ENCODE measurements at places on chromosomes 1 and 21.
A peak's percentile ranks its signal among the peaks of the same experiment; 100 is the strongest.

- H3K4me1 ChIP-seq: no peaks in the 10 kb centered on the region
- H3K4me3 ChIP-seq: no peak overlapping the region
- H3K36me3 ChIP-seq: no peaks in the 10 kb centered on the region
- H3K27me3 ChIP-seq: no peaks in the 10 kb centered on the region
- no peak overlapping the region for H3K27ac ChIP-seq
- DNase-seq: no peak
Measured at GRCh38 chr1:201230676-201231075, 40.1 kb downstream of the IGFN1 start.

DNA sequence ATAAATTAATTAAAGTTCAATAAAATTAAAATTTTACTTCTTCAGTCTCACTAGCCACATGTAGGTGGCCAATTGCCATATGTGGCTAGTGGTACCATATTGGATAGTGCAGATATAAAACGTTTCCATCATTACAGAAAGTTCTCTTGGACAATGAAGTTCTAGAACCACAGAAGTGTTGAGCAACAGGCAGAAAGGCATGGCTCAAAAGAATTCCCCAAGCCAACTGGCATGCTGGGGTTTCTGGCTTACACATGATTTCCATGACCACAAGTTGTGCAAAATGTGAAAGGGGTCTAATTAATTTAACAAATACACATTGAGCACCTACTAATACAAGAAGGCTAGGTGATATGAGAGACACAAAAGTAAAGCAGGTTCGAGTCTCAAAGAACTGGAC, 72.2 kb upstream of the CDC42BPA start:
- no peak for DNase-seq
- H3K27me3 ChIP-seq: no peaks in the 10 kb centered on the region
- no peaks in the 10 kb centered on the region for H3K4me1 ChIP-seq
- no peak overlapping the region for H3K27ac ChIP-seq
- H3K36me3 ChIP-seq: no peaks in the 10 kb centered on the region
- no peak overlapping the region for H3K4me3 ChIP-seq

- H3K27ac ChIP-seq: no peak overlapping the region
- peaks cover 12% of the 10 kb centered on the region for H3K4me1 ChIP-seq
- no peak overlapping the region for H3K4me3 ChIP-seq
- no peaks in the 10 kb centered on the region for H3K27me3 ChIP-seq
- DNase-seq: no peak
- H3K36me3 ChIP-seq: no peaks in the 10 kb centered on the region
Measured at GRCh38 chr21:42970946-42971653, 3.3 kb upstream of the PKNOX1 start.

DNA sequence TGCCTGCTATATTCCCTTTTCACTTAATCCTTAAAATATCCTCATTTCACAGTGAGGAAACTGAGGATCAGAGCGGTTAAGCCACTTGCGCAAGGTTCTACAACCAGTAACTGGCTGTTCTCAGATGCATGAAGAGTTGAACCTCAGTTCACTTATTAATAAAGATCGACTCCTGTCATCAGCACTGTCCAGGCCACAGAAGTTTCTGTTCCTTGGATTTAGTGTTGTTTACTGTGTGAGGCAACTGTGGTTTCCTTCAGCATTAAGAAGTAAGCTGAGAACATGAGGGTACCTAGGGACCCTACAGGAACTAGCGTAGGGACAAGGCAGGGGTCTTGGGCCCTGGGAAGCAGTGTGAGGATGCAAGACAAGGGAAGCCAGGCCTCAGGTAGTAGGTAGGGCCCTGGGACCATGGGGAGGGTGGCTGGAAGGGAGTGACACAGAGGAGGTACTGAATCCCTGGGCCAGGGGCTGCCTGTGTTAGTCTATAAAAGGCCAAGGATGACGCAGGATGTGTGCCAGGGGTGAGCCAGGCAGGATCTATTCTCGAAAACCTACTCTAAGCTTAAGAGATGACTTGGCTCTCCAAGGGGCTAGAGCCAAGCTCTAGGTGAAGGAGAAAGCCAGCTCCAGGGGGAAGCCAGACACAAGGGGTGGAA, 181.2 kb upstream of the CSF3R start:
- no peak for DNase-seq
- H3K4me1 ChIP-seq: no peaks in the 10 kb centered on the region
- no peak overlapping the region for H3K27ac ChIP-seq
- no peaks in the 10 kb centered on the region for H3K36me3 ChIP-seq
- H3K4me3 ChIP-seq: no peak overlapping the region

GRCh38 chr1:161367684-161368400, at the start of gene CFAP126:
Gene CFAP126 (minus strand): TSS chr1:161367876. CDS start chr1:161367868, 8 bp downstream.
- no peaks in the 10 kb centered on the region for H3K4me1 ChIP-seq
- peaks cover 2% of the 10 kb centered on the region for H3K36me3 ChIP-seq
- no peaks in the 10 kb centered on the region for H3K27me3 ChIP-seq
- DNase-seq: no peak
- no peak within 1 kb of the TSS for H3K27ac ChIP-seq

GRCh38 chr1:22259551-22260282, 116.8 kb upstream of the WNT4 start:
- no peaks in the 10 kb centered on the region for H3K27me3 ChIP-seq
- DNase-seq: no peak
- peaks cover 11% of the 10 kb centered on the region for H3K4me1 ChIP-seq
- no peak overlapping the region for H3K4me3 ChIP-seq

DNA sequence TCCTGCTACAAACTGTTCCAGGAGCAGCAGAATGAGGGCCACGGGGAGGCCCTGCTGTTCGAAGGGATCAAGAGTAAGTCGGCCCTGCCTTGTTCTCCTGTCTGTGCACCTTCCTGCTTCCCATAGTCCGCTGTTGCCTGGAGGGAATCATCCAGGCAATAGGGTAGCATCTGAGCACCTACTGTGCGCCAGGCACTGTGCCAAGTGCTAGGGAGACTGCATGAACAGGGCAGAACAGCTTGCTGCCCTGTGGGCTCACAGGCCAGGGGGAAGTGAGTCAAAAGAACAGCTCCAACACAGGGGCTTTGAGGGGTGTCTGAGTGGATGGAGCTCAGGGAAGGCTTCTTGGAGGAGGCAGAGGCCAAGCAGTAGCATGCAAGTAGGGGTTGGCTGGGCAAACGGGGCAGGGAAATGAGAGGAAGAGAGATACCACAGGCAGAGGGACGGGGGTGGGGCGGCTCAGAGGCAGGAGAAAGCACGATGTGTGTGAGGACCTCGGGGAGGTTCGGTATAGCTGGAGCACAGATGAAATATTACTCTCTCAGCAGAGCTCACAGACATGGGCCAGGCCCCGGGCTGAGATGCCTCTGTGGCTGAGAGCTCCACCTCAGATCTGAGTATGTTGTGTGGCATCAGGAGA, 15.5 kb upstream of the PADI6 start:
- no peak for DNase-seq
- H3K27me3 ChIP-seq: no peaks in the 10 kb centered on the region
- no peaks in the 10 kb centered on the region for H3K36me3 ChIP-seq
- H3K27ac ChIP-seq: no peak overlapping the region
- H3K4me1 ChIP-seq: no peaks in the 10 kb centered on the region
- no peak overlapping the region for H3K4me3 ChIP-seq

DNA sequence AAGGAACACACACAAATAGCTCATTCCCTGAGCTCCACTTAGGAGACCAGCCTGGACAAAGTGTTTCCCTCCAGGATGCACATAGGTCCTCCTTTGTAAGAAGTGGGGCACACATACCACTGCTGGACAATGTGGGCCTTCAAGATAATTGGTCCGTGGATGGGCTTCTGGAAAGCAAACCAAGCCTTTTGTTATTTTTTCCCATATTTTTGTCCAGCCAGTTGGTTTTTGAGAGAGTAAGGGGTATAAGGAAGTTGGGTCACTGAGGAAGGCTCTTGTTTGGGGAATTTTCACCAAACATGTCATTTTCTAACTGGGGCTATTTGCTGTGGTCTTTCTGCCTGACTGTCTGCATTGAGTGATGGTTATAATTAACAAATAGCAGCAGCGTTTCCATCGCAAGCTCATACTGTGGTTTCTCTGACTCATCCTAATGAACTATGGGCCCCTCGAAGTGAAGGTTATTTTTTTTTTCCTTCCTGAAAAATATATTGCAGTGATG, 306.3 kb upstream of the DUSP10 start:
- no peaks in the 10 kb centered on the region for H3K4me1 ChIP-seq
- no peaks in the 10 kb centered on the region for H3K27me3 ChIP-seq
- no peak for DNase-seq
- H3K27ac ChIP-seq: no peak overlapping the region
- H3K36me3 ChIP-seq: no peaks in the 10 kb centered on the region

- peak overlapping the region; percentile 51 for H3K27ac ChIP-seq
- no peaks in the 10 kb centered on the region for H3K36me3 ChIP-seq
- H3K4me1 ChIP-seq: peaks cover 11% of the 10 kb centered on the region
Measured at GRCh38 chr21:45073301-45074047, 906 bp upstream of the ADARB1 start.

- DNase-seq: no peak
- H3K4me1 ChIP-seq: no peaks in the 10 kb centered on the region
- H3K27me3 ChIP-seq: no peaks in the 10 kb centered on the region
- H3K27ac ChIP-seq: no peak overlapping the region
- H3K4me3 ChIP-seq: no peak overlapping the region
Measured at GRCh38 chr1:162970021-162970420, 99.1 kb upstream of the RGS4 start.

GRCh38 chr1:30606166-30606565, 117.2 kb downstream of the MATN1 start:
- no peaks in the 10 kb centered on the region for H3K4me1 ChIP-seq
- no peak overlapping the region for H3K4me3 ChIP-seq
- H3K27ac ChIP-seq: no peak overlapping the region
- H3K27me3 ChIP-seq: peaks cover 2% of the 10 kb centered on the region
- H3K36me3 ChIP-seq: no peaks in the 10 kb centered on the region

DNA sequence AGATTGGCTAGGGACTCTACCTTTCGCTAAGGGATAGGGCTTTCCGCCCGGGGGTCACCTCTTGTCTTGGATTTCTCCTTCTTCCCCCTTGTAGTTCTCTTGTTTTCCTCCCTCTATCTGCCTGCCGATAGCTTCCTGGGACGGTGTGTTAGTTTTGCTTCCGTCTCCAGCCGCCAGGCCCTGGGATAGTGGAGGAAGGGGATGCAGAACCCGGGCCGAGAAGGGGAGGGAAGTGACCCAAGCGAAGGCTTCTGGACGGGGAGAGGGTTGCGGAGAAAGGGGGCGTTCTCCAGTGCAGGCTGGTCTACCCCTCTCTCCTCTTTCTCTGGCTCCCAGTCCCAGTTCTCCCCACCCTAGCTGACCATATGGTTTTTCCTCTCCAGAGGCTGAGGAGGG, 871 bp downstream of the TUFT1 start:
- H3K4me3 ChIP-seq: peak overlapping the region; percentile 85
- no peaks in the 10 kb centered on the region for H3K36me3 ChIP-seq
- H3K4me1 ChIP-seq: peaks cover 35% of the 10 kb centered on the region
- DNase-seq: no peak
- no peaks in the 10 kb centered on the region for H3K27me3 ChIP-seq

DNA sequence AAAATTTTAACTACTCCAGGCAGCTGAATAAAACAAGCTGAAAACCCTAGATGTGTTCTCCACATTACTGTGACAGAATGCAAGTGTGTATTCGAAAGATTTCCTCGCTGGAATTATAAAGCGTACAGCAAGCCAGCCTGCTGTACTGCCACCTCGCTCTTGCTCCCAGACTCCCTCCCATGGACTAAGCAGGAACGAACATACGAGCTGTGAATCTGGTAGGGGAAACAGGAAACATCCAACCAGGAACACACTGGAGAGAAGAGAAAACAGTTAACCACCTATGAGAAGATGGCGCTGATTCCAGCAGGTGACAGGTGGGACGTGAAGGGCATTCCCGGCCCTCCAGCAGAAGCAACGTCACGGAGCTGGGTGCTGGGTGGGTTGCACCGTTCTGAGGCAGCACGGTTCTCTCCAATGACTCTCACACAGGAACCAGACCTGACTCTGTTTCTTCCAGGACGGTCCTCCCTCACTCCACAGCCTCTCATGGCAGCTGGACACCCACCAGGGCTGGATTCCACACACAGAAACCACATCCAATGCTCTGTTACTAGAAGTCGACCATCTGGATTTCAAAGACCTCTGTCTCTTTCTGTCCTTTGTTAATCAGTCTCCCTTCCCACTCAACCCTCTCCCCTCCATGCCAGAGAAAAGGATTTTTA, 219.2 kb downstream of the RERE start:
- no peaks in the 10 kb centered on the region for H3K27me3 ChIP-seq
- H3K36me3 ChIP-seq: 0 out of 2 replicates have a peak, but pooled peaks cover 2% of the 10 kb centered on the region
- H3K27ac ChIP-seq: no peak overlapping the region
- no peak overlapping the region for H3K4me3 ChIP-seq
- no peak for DNase-seq

GRCh38 chr1:185880779-185881333, 146.7 kb downstream of the HMCN1 start:
- H3K27ac ChIP-seq: no peak overlapping the region
- H3K4me1 ChIP-seq: no peaks in the 10 kb centered on the region
- no peak overlapping the region for H3K4me3 ChIP-seq
- H3K27me3 ChIP-seq: no peaks in the 10 kb centered on the region
- no peaks in the 10 kb centered on the region for H3K36me3 ChIP-seq
